Right renal pelvis (tissue), 4 donors: ENCODE measurements at places on chromosomes 16 and 17. TPM values are rescaled to one million over a fixed set of nuclear protein-coding genes. Genes with fewer than 3 reads are reported as not detected.

The PTGES3L gene
- polyA plus RNA-seq, result 2.4 TPM

The RCVRN gene
- 0.17 TPM for polyA plus RNA-seq

The FNDC8 gene
- polyA plus RNA-seq, result 0.17 TPM

The IL21R gene
- 0.11 TPM for polyA plus RNA-seq

The CSH1 gene
- polyA plus RNA-seq, result 0.98 TPM

The NAGLU gene
- 25.2 TPM for polyA plus RNA-seq

The CYLD gene
- 27.0 TPM for polyA plus RNA-seq

DNA sequence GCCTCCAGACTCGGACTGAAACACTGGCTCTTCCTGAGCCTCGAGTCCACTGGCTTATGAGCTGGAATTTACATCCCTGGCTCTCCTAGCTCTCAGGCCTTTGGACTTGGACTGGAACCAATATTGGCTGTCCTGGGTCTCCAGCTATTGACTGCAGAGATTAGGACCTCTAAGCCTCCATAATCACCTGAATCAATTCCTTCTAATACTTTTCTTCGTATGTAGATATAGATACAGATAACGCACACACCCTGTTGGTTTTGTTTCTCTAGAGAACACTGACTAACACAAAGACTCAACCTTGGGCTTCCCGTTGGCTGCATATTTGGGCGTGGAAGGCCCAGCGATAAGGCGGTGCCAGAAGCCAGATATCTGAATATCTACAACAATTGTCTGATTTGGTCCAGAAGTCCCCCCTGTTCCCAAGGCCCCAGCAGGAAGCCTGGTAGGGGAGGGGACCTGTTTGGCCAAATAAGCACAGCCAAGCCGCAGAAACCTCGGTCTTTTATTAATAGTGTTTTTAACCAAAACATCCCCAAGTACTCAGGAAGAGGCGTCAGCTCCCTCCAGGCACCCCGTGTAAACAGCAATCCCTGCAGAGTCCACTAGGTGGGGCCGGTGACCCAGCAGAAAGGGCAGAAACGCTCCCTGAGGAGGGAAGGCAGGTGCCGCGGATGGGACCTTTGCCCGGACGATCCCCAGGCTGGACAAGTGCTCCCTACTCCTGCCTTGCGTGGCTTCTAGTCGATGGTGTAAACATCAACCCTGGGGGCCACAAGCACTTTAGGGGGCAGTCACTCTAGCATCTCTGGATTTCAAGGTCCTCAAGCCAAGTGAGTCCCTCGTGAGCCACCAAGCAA lies 57.0 kb downstream of the ABR start:
- DNase-seq, result no peak

DNA sequence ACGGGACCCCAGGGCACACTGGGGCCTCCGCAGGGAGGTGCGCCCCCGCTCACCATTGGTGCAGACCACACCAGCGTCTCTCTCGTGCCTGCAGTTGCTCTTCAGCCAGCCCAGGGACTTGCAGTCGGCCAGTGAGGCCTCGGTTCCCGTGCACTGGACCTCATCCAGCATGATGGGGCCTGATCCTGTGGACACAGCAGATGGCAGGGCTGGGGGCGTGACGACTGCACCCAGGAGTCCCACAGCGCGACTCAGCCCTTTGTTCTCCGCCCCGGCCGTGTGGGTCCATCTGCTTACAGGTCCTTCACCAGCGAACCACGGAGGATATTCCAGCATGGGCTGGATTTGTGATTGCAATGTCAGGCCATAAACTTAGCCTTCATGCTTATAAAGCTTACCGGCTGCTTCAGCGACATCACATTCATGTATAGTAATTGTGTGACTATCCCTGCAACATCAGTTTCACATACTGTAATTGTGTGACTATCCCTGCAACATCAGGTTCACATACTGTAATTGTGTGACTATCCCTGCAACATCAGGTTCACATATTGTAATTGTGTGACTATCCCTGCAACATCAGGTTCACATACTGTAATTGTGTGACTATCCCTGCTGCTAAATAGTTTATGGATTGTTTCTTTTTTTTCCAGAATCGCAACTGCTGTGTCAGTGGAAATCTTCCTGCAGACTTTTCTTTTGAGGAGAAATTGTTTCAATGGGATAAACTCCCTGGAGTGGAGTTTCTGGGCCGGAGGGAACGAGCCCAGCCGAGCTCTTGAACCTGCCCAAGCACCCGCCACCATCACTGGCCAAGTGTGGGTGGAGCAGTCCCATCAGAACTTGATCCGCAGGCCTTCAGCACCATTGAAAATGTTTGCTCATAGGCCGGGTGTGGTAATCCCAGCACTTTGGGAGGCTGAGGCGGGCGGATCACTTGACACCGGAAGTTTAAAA lies 4.8 kb downstream of the LGALS3BP start:
- DNase-seq, result no peak

DNA sequence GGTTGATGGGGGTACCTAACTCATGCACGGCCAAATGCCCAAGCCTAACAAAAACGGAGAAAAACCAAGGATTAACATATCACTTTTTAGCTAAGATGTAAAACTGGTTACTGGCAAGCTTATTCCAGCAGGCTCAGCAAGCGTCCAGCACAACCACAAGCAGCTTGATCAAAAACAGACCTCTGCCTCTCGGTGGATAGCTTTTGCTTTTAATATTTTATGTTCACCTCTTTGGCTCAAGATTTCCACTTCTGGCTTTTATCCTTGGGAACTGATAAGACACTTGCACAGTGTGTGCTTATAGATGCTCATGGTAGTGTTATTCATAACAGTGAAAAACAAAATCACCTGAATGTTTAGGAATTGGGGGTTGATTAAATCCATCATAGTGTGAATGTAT lies 206.9 kb upstream of the CACNG5 start:
- no peak for DNase-seq

- DNase-seq, result no peak
These were observed 332.8 kb upstream of the DYNLRB2 start for GRCh38 chr16:80208015-80208414.

DNA sequence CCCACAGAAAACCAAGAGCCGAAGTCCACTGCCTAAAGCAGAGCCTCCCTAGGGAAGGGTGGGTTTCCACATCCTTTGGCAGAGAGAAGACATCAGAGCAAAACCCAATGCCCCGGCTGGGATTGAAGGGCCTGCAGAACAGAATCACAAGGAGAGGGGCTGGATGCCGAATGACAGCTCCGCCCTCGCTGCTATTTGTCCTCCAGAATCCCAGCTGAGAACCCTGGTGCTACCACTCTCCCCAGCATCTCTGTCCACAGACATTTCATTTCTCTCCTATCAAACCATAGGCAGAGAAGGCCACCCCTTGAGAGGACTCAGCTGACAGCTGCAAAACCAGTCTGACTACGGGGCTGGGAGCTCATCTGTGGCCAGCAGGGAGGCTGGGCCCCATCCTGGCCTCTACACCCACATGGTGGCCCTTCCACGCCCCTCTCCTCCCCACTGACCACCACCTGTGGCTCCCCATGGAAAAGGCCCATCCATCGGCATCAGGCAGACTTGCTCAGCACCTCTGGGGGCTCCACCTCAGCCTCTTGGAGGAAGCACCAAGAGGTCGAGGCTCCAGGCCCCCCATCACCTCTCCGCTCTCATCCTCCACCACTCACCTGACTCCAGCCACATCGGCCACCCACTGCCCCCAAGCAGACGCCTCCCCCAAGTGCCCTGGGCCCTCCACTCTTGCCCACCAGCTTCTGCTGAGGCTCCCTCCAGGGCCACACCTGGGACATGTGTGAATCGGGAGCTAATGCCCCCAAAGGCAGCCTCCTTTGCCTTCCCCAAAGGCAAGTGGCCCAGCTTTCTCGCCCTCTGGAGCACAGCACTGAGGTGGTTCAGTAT lies 288.5 kb downstream of the C16orf95 start:
- no peak for DNase-seq

- no peak for DNase-seq
These were observed 17.4 kb upstream of the ZC3H18 start for GRCh38 chr16:88552815-88553214.

DNA sequence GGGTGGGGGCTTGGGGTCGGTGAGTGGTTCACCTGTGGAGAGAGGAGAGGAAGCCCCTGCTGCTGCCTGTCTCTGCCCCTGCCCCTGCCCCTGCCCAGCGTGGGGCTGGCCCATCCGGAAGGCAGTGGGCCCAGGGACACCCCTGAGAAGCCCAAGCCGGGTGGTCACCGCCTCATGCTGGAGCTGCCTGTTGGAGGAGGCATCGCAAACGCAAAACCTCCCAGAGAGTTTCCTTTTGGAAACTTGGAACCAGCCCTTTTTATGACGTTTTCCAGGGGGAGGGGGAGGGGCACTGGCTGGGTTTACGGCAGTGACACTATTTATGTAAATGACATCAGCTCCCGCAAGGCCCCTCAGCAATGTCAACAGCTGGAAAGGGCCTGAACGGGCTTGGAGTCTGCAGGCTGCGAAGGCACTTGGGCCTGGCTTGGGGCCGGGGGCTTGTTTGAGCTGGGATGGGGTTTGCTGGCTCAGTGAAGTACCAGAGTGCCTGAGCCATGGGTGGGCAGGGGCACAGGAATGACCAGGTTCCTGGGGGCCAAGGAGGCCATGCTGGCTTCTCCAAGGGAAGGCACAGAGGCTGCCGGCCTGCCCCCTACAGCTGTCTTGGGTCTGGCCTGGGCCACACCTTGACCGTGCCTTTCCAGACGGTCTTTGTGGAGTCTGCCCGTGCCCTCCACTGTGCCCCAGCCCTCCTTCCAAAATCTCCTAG lies 219.5 kb downstream of the NTN1 start:
- peak; percentile 77 for DNase-seq

DNA sequence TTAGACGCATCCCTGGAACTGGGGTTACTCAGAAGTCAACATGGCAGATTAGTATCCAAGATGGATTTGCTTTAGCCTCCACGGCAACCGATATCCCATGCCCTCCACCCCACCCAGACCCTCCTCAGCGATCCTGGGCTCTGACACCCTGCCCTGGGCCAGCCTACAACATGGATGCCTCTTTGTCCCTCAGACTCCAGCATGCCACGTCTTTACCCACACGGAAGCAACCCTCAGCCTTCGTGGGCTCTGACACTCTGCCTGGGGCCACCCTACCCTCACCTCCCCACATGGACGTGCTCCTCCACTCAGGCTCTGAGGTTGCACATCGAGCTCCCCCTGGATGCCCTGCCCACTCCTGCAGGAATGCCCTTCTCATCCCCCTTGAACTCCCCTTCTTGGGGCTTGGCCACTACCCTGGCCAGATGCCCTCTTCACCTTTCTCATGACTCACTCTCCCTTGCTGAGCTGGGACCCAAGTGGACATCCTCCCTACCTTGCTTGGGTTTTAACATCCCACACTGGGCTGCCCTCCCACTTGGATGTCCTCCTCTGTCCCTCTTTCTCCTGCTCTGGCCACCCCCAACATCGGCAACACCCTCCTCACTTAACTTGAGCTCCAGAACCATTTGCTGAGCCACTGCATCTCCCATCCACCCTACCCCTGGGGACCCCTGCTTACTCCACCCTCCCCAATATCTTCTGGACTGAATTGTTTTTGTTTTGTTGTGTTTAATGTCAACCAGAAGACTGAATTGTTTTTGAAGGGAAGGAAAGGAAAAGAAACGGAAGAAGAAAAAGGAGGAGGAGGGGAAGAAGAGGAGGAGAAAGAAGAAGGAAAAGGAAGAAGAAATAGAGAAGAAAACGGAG lies 18.3 kb upstream of the TMEM92 start:
- no peak for DNase-seq

DNA sequence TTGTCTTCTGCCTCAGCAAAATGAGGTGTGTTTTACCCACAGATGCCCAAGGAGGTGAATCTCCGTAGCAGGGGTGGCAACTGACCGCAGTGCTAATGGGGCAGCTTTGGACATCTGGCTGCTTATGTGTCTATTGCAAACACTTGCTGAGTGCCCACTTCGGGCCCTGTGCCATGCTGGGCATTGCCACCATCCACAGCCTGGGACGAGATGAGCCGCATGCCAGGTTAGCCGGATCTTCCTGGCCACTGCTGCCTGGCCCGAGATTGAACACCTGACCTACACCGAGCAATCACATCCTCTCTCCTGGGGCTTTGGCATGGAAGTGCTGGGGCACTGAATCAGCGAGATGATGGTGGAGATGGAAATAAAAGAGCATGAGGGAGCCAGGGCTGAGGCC lies 238.7 kb downstream of the GSG1L start:
- no peak for DNase-seq

DNA sequence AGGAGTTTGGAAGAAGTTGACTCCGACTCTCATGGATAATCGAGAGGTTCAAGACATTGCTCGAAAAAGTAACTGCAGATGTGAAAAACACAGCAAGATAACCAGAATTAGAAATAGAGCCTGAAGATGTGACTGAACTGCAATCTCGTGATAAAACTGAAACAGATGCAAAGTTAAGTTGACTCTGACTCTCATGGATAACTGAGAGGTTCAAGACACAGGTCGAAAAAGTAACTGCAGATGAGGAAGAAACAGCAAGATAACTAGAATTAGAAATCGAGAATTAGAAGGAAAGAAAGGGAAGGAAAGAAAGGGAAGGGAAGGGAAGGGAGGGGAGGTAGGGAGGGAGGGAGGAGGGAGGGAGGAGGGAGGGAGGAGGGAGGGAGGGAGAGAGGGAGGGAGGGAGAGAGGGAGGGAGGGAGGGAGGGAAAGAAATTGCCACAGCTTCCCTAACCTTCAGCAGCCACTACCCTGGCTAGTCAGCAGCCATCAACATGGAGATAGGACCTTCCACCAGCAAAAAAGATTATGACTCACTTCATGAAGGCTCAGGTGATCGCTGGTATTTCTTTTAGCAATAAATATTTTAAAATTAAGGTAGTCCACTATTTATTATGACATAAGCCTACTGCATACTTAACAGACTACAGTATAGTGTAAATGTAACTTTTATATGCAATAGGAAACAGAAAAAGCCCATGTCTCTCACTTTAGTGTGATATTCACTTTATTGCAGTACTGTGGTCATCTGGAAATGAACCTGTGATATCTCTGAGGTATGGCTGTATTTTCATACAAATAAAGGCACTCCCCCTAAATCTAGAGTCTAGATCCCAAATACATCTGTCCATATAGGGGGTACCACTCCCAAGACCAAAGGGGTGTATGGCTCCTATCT lies 68.3 kb downstream of the KANSL1 start:
- DNase-seq, result no peak

GRCh38 chr17:79095345-79096055 lies 20.9 kb downstream of the ENGASE start:
- DNase-seq, result no peak

- DNase-seq, result no peak
These were observed 37.8 kb downstream of the ITGAE start for GRCh38 chr17:3762922-3763776.

GRCh38 chr17:28646039-28646754 lies 1.2 kb upstream of the BLTP2 start:
- DNase-seq, result no peak
